CD8-positive, alpha-beta T cell (primary cell): ENCODE measurements at places on chromosomes 6 and 20.

- DNase-seq: no peak
These were observed 152.5 kb downstream of the MRPL14 start for GRCh38 chr6:43974643-43975230.

DNA sequence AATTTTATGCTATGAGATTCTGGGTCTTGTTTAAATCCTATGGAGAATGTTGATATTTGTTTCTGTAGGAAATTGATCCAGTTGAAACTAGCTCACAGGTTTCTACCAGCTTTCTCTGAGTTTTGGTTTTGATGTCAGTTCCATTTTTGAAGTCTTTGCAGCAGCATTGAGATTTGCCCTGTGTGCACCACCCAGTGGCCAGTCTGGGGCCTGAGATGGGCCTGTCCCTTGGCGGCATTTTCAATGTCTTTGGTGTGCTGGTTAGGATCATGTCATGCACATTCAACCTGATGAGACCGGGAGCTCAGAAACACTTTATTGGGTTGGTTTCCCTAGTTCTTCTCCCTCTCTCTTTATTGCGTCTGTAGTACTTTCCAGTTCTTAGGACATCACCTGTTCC is 395.2 kb upstream of the MAP3K7 start:
- DNase-seq: no peak

DNA sequence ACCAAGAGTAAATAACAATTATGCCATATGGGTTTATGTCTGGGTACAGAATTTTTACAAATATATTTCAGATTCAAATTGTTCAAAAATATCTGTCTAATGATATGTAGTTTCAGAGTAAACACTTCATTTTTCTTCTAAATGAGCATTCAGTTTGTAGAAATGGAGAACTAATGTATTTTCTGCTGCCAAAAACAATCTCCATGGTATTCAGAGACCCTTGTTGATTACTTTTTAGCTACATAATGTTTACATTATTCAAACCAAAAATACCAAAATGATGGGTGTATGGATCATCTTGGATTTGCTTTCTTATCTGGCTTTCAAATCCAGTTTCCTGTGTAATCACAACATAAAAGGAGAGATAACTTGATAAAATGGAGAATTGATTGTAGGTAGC is 576.0 kb upstream of the CDH4 start:
- no peak for DNase-seq

GRCh38 chr6:105873799-105874198 is 212.3 kb upstream of the PRDM1 start:
- DNase-seq: no peak

DNA sequence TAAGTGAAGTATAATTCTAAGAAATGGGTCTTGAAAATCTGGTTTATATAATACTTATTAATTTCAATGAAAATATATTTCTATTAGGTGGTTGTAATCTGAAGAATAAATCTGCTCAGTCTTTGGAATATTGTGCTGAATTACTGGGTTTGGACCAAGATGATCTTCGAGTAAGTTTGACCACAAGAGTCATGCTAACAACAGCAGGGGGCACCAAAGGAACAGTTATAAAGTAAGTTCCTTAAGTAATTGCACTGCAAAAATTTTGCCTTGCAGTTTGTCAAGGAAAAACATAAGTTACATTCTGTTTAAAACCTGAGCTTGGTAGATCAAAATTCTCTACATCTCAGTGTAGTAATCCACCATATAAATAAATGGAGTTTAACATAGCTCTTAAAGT is 106.0 kb downstream of the MYO6 start:
- no peak for DNase-seq

DNA sequence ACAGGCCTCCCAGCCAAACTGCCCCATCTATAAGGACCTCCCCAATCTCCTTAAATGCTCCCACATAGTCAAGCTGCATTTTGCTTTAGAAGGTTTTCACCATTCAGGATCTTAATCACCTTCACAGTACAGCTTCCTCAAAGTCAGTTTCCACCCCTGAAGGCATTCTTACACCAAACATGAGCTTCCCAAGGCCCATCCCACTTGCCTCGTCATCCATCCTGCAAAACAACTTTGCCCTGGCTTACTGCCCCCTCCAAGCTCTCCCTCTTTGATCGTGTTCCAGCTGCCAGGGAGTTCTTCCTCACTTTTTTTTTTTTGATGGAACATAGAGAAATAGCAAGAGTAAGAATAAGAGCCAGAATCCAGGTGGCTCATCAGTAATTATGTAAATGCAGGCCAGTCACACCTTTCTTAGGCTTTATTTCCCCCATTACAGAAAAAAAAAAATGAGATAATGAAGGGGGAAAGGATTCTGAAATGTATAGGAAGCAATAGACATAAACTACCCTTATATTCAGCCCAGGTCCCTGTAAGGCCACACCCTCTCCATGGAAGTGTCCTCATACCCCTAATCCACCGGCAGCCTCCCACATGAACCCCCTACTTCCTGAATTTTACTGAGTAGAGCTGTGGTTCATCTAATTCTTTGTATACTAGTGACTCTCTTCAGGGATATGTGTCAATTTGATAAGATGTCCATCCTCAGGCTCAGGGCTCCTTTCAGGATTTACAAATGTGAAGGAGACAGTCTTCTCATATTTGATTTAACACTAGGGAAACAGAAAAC is 12.7 kb downstream of the TRIM27 start:
- no peak for DNase-seq

- no peak for DNase-seq
These were observed 24.6 kb downstream of the CEBPB start for GRCh38 chr20:50215101-50215690.

DNA sequence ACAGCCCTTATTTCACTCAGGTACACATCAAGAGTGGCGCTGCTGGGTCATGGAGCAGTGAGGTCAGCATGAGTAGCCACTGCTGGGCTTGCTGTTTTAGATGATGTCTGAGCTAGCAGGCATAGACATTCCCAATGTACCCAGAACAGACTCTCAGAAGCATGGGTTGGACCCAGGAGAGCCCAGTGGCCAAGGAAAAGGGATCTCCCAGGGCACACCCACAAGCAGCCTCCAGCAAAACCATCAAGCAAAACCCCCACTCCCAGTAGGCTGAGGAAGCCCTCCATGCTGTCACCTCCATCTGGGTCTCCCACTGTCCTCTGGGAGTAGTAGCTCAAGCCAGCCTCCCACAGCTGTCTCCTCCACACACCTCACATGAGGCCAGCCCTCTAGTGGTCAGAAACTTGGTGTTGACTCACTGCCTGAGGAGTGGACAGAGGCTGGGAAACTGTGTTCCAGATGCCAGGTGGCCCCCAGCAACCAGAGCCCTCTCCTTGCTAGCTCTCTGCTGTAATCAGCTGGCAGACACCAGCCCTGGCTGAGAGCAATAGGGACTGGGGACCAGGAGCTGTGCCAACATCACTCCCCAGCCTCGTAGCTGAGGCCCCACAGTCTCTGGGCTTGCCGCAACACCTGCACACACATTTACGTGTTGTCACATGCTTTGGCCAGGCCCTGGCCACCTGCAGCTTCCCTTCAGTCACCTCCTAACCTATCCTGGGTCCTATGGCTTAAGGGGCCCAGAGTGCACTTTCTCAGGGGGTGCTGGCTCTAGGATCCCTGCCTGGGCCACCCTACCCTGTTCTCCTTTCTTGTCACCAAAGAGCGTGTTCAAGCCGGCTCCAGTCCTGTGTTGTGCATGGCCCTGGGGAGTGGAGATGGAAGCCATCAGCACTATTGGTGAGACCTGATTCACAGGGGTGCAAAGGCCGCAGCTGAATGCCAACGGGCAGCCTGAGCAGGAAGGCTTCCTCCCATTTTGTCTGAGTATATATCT is 1.9 kb upstream of the AP5S1 start:
- DNase-seq: no peak

DNA sequence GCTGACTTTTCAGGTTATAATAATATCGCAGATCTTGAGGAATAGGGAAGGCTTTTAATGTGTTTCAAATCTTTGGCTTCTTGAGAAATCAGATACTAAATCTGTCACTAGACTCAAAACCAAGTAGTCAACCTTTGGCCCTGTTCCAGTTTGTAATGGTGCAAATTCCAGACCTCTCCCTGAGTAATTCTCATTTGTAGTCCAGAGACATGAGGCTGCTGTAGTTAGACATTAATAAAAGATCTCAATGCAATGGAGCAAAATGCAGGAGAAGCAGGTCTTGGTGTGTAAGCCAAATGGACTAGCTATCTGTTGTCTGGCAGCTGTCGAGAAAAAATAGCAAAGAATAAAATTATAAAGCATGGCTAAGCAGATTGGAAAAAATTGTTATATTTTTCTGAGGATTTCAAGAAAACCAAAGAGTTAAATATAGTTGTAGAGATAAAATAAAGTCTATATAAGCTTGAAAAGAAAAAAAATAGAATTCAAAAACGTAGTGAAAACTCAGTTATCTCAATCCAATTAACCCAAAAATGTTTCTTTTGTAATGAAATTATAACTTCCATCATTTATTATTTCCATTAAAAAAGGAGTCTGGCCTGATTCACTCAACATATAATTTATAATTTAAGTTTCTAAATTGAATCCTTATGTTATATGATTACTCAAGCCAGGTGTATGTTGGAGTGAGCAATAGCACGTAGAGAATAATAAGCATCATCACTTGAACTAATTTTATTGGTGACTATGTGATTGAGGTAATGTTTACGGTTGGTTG is 161.5 kb upstream of the ADGRB3 start:
- no peak for DNase-seq

DNA sequence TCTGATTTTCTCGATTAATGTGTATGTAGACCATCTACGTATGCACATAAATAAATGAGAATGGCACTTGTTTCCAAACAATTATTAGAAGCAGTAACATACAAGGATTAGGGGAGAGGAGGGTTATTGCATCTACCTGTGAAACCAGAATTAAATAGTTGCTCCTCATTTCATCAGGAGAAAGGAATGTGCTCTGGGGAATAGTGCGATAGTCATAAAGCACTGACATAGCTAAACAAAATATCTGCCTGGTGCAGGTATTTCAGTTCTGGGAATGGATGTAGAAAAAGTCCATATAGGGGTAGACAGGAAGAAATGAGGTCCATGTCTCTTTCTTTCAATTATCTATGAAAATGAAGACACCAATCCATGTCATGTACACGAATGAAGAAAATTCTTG is 1.6 kb upstream of the ID4 start:
- no peak for DNase-seq

DNA sequence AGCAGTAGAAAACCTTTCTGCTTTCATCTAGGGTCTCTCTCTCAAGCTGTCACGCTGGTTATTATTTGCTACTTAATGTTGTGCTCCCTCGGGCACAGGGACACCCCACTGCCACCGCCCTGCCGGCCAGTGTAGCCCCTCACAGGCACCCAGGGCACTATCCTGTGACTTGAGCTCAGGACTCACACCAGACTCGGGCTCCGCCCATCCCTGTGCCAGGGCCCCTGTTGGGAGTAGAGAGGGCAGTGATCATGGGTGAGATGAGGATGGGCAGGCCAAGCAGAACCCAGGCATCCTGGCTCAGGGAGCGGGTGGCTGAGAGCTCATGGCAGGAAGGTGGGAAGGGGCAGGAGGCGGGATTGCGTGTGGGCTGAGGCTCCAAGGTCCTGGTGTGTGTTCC is 371.9 kb downstream of the ZFAND3 start:
- no peak for DNase-seq

- DNase-seq: no peak
These were observed 52.2 kb downstream of the EYA2 start for GRCh38 chr20:46946796-46947195.

- no peak for DNase-seq
These were observed 133.8 kb downstream of the FLRT3 start for GRCh38 chr20:14203657-14204056.

GRCh38 chr20:59412875-59413284 is 112.5 kb downstream of the EDN3 start:
- no peak for DNase-seq

- no peak for DNase-seq
These were observed 87.0 kb downstream of the PPP1R3G start for GRCh38 chr6:5172041-5172653.

DNA sequence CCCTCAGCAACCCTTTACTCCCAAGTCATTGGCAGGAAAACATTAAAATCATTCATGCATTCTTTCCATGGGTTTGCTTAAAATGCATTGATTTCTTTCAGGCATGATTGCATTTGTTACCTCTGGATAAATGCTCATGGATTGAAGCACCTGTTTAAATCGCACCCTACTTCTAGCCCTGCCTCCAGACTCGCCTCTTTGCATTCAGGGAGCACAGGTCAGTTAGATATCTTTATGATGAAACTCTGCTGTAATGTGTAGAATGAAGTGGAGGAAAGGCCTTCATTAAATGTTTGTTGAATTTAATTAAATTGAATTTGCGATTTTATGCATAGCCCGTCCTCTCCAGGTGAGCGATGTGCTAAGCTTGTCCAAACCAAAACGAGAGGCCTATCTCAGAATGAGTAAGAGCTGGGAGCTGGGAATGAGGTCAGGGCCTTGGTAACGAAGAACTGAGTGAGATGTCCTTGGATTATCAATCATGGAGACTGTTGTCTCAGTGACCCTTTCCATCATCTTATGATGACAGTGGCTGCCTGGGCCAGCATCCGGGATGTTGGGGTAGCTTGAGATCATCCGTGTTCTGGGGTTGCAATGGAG is 210.1 kb downstream of the SYNDIG1 start:
- DNase-seq: no peak

DNA sequence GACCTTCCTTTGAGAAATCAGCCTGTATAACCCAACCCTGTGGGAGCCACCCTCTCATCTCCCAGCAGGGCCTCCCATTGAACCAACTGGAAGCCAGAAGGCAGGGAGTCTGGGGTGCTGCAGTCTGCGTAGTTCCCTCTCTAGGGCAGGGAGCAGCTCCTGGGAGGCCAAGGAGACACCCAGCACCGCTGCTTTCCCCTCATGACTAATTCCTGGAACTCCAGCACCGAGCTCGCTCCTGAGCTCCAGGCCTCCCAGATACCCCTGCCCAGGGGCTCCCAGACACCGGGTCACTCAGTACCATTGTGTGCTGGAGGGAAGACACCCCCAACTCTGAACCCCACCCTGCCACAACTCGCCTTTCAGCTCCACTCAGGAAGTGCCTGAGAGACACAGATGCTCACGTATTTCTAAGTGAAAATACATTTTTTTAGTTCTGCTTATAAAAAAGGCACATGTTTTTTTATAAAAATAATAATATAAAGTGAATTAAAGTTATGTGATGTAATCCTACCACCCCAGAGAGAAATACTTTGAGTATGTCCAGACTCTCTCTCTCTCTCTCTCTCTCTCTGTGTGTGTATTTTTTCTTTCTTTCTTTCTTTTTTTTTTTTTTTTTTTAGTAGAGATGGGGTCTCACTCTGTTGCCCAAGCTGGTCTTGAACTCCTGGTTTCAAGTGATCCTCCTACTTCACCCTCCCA is 17.5 kb downstream of the PIM1 start:
- DNase-seq: no peak

GRCh38 chr6:156552849-156553248 is 224.3 kb upstream of the ARID1B start:
- DNase-seq: no peak
